Liver (tissue), 10 donors: ENCODE measurements at places on chromosomes 2 and 18. TPM values are rescaled to one million over a fixed set of nuclear protein-coding genes. Genes with fewer than 3 reads are reported as not detected.

Gene MYL12B
- total RNA-seq = 106 TPM

DNA sequence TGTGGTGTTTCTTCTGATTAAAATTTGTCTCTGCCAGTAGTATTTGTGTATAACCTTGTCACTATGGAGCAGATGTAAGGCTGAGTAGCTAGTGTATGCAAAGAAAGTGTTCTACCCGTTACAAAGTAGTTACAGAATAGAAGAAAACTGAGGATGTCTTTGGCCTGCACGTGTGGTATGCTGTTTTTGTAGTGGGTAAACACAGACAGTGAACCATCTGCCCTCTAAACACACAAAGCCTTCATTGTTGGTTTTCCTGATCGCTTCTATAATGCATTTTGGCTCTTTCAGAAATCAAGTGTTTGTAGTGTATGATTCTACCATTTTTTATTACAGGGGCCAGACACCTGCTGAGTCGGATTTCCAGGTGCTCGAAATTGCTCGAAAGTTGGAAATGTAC lies 61.5 kb downstream of the FARP2 start:
- no peaks in the 10 kb centered on the region for H3K27me3 ChIP-seq
- no peaks in the 10 kb centered on the region for H3K4me1 ChIP-seq
- peaks cover 46% of the 10 kb centered on the region for H3K36me3 ChIP-seq
- DNase-seq = no peak

DNA sequence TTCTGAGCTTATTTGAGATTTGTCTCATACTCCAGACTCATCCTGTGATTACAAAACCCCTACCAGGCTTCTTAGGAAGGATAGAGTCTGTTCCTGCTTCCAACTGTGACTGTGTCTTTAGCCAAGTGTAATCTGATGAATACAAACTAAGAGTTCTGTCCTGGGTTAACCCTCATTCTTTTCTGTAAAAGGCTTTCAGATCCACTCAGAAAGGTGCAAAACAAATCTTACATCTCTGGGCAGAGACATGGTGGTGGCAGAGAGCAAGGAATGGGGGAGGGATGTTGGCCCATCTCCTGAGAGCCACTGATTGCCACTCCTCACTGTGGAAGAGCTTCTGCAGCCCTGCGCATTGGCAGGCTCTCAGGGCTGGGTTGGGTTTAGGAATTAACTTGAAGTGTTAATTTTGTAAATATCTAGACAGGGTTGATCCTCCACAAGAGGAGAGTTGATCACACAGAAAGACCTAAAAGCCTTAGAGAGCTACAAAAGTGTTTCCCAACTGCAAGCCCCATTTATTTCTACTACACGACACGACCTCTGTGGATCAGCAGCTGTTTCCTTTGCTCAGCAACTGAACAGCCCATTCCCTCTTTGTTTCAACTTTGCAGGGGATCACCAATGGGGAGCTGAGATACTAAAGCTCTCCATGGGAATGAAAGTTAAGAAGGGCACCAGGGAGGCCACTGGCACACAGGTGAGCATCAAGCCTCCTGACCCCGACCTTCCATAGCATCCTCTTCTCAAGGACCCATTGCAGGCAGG lies 23.7 kb upstream of the SPTBN1 start:
- DNase-seq = no peak
- no peaks in the 10 kb centered on the region for H3K4me1 ChIP-seq
- no peak overlapping the region for H3K27ac ChIP-seq
- peaks cover 1% of the 10 kb centered on the region for H3K36me3 ChIP-seq

Gene DSG1
- 2.9 TPM for total RNA-seq
